Stimulated activated CD8-positive, alpha-beta memory T cell treated with anti-CD3 and anti-CD28 coated beads, Interleukin-12 subunit alpha, Interleukin-12 subunit beta, amount 100 ng/mL, for 4 hours (primary cell): ENCODE measurements at places on chromosomes 13 and 19.

DNA sequence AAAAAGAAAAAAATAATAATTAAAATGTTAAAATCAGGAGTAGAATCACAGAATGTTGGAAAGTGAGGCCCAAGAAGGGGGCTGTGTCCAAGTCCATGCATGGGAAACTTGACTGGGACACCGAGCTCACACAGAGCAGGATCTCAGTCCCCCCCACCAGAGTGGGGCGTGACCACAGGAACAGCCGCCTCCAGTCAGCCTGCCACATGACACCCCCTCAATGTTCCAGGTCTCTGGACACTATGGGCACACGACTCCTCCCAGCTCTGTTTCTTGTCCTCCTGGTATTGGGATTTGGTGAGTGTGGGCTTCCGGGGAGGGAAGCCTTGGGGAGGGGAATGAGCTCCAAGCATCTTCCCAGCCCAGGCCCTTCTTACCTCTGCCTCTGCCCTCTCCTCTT, 2.4 kb downstream of the APOC2 start:
- no peak for DNase-seq

GRCh38 chr13:112938680-112939079, 30.3 kb upstream of the MCF2L start:
- DNase-seq = no peak

DNA sequence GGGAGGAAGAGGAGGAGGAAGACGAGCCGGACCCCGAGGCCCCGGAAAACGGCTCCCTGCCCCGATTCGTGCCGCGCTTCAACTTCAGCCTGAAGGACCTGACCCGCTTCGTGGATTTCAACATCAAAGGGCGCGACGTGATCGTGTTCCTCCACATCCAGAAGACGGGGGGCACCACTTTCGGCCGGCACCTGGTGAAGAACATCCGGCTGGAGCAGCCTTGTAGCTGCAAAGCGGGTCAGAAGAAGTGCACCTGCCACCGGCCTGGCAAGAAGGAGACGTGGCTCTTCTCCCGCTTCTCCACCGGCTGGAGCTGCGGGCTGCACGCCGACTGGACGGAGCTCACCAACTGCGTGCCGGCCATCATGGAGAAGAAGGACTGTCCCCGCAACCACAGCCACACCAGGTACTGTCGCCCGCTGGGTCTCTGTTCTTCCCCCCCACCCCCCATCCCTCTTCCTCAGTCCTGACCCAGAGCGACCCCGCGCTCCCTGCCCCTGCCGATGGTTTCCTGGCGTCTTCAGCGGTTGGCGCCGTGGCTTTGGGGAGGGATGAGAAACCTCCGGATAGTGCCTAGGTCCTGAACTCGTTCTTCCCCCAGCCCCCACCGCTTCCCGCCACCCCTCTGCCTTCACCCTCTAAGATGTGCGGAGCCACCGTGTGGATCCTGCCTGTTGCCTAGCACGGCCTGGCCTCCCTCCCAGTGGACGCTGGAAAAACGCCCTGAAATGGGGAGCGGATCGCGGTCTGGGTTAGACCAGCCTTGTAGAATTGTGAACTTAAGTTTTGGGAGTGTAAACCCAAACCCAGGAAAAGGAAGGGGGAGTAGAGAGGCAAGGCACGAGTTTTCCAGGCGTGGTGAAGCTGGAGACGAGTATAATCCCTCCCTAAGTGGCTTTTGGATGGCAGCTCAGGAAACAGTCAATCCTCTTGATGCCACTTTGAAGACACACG, 1.5 kb downstream of the HS6ST3 start:
- no peak for DNase-seq

- no peak for DNase-seq
Measured at GRCh38 chr13:19795956-19796355, 13.2 kb upstream of the PSPC1 start.
